ENCODE measurements at places on chromosomes 2 and 18. TPM values are rescaled to one million over a fixed set of nuclear protein-coding genes. Genes with fewer than 3 reads are reported as not detected.
A peak's percentile ranks its signal among the peaks of the same experiment; 100 is the strongest.

Gene TUBA4B
- not detected for total RNA-seq

DNA sequence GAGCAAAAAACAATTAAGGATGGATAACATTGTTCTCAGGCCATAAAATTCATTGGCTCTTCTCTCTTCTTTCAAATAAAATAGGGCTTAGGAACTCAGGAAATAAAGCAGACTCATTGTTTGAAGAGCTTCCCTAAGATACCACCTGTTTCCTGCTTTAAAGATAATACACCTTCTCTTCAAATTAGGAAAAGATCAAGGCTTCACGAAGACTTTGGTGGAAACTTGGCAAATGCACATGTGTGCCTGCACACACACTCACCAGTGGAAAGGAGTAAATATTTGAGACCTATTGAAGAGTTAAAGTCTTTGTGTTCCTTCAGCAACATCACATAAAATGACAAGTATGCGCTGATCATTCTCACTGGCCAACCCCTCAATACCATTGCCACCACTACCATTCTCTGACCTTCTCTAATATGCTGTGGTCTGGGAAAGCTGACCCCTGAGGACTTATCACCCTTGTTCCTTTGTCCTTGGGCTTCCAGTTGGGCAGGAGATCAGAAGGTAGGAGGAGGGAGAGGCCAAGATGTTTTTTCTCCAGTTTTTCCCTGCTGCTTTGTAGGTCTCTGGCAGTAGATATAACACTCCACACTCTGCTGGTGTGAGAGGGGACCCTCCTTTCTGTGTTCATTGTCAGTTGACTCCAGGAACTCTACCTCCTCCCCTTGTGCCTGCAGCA is 53.5 kb upstream of the SPOPL start:
- DNase-seq, result no peak

Gene DSC1
- total RNA-seq, result not detected

GRCh38 chr2:152925547-152926448 is 207.4 kb downstream of the ARL6IP6 start:
- peak; percentile 72 for DNase-seq

Gene IL1B
- total RNA-seq, result 1.9 TPM

Gene HOXD13
- not detected for total RNA-seq

DNA sequence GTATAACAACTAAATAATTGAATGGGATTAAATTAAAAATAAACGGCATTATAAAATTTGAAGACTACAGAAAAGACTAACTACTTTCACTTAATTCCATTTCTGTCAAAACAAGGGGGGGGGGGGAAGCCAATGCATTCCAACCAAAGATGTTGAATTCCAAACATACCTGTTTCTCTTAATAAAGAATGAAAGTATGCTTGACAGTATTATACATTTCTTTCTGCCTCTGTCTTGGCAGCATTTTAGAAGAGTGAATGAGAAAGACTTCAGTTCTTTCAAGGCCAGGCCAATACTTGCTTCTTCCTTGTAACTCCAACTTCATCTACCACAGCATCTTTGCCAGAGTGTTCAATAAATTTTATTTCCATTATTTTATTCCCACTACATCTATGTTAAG is 65.9 kb downstream of the PDE11A start:
- no peak for DNase-seq

- DNase-seq, result peak; percentile 56
Measured at GRCh38 chr2:232315049-232315922, 63.3 kb upstream of the ALPP start.

All from transverse colon (tissue), 4 donors.